NCI-H1930 (cell line): ENCODE measurements at places on chromosomes 1 and 21.

DNA sequence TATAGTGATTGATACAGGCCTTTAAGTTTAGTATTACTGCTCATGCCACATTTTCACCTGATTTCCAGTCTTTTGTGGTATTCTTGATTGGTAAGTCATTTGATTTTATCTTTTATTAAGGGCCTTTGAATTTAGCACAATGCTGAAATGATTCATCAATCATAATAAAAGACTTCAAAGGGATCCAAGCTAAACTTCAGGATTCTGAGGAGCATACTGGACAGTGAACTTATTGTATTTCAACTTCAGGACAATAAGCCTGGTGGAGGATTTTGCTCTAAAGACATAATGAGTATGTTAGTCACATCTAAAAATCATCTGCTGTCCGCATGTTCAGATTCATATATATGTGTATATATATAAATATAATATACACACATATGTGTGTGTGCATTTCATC, 233.3 kb downstream of the SETD4 start:
- DNase-seq = no peak

GRCh38 chr1:201049248-201049831, 25.8 kb upstream of the KIF21B start:
- no peak for DNase-seq

DNA sequence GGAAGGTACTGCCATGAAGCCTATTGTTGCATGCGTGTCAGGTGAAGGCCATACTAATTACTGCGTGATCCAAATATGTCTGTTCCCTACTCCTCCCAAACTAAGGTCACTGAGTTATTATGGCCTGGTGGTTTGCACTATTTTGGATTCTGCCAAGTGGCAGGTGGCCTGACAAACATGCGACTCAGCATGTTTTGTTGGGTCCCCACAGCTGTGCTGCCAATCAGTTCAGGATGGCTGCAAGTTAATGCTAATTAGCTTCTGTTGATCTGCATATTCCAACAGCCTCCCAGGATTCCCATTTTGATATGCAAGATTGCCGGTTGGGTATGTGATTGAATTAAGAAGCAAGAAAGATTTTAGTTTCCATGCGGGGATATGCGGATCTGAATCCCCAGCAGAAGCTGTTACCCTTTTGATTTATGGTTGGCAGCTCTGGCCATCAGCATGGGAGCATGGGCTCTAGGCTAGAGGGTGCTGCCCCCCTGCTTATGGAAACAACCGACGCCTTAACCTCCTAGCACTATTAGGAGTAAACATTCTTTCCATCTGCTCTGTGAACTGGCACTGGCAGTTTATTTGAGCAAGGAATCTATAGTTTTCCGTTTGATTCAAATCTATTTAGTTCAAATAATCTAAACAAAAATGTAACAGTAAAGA, 429.8 kb upstream of the C1orf87 start:
- no peak for DNase-seq

GRCh38 chr1:35929730-35930592, 944 bp upstream of the AGO3 start:
- no peak for DNase-seq

DNA sequence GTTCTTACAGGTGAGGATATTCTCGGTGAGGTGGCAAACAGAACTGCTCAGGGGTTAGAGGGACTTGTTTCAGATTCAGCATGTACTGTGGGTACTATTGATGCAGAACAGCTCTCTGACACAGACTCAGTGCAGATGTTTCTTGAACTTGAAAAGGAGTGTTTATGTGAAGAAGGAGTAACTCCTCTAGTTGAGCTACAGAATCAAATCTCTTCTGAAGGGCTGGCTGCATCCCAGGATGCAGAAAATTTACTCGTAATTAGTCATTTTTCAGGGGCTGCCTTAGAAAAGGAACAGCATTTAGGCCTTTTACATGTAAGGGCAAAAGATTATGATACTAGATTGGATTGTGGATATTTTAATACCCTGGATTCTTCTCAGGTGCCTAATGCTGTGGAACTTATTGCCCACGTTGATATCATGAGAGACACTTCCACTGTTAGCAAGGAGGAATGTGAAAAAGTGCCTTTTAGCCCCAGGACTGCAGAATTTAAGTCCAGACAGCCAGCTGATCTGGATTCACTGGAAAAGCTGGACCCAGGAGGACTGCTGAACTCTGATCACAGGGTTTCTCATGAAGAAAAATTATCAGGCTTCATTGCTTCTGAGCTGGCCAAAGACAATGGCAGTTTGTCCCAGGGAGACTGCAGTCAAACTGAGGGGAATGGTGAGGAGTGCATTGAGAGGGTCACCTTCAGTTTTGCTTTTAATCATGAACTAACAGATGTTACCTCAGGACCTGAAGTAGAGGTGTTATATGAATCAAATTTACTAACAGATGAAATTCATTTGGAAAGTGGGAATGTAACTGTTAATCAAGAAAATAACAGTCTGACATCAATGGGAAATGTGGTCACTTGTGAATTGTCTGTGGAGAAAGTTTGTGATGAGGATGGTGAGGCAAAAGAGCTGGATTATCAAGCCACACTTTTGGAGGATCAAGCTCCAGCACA, 79.6 kb upstream of the BMP8A start:
- no peak for DNase-seq

- DNase-seq = no peak
These were observed 27.7 kb downstream of the PADI3 start for GRCh38 chr1:17276568-17276967.

GRCh38 chr1:172885411-172885810, 165.3 kb downstream of the TNFSF18 start:
- DNase-seq = no peak

- DNase-seq = no peak
These were observed 12.6 kb downstream of the KCND3 start for GRCh38 chr1:111976842-111977241.

DNA sequence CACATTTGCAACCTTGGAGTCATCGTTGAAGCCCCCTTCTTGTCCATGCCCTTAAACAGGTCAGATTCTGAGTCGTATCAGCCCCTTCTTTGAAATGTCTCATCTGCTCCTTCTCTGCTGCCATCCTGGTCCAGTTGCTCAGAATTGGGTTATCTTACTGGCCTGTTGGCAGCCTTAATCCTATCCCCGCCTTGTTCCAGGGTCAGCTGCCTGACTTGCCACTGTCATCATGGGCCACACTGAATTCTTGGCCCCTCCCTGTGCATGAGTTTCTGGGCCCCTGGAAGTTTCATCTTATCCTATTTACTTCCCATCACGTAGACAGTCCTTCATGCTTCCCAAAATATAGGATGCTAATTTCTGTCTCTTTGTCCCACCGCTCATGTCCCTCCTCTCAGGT, 23.7 kb downstream of the IRF2BP2 start:
- DNase-seq = no peak

DNA sequence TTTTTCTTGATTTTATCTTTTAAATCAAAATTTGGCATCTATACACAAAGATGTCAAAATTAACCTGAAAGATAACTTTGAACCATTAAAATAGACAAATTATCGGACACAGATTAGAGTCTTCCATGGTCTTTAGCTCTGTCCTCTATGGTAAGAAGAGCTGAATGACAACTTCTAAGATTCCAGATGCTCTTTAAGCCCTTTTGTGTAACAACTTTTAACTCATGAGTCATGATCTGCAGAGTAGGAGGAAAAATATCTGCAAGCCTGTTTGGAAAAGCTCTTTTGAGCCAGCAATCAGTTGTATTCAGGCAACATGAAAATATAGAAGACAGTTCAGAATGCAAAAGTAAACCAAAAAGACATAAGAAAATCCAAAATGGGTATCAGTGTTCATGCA, 37.8 kb downstream of the TTC13 start:
- DNase-seq = no peak

DNA sequence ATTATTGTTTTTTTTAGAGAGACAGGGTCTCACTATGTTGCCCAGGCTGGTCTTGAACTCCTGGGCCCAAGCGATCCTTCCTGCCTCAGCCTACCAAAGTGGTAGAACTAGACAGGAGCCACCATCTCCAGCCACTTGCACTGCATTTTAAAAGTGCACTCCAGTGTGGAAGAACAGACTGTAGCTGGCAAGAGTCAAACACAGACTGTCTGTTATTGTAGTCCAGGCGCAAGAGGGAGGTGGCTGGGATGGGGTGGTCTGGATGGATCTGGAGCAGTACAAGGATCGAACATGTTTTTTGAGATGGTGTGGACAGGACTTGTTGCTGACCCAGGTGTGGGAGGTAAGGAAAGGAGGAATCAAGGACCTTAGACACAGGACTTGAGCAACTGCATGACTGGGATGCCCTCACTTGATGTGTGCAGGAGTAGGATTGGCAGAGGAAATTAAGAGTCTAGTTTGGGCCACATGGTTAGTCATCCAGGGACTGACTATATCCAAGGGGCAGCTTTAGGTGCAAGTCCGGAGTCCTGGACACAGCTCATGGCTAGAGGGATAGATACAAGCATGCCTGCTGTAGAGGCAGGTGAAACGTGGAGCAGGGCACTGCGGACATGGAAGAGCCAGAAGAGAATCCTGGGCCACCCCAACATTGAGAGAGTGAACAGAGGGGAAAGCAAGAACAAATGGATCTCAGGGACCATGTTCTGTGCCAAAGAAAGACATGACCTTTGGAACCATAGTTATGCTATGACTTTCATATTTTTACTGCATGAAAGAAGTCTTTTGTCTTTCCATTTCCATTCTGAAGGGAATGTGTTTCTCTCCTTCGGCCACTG, 42.0 kb downstream of the ELK4 start:
- no peak for DNase-seq

- no peak for DNase-seq
These were observed 53.5 kb upstream of the FOXD3 start for GRCh38 chr1:63268876-63269275.

DNA sequence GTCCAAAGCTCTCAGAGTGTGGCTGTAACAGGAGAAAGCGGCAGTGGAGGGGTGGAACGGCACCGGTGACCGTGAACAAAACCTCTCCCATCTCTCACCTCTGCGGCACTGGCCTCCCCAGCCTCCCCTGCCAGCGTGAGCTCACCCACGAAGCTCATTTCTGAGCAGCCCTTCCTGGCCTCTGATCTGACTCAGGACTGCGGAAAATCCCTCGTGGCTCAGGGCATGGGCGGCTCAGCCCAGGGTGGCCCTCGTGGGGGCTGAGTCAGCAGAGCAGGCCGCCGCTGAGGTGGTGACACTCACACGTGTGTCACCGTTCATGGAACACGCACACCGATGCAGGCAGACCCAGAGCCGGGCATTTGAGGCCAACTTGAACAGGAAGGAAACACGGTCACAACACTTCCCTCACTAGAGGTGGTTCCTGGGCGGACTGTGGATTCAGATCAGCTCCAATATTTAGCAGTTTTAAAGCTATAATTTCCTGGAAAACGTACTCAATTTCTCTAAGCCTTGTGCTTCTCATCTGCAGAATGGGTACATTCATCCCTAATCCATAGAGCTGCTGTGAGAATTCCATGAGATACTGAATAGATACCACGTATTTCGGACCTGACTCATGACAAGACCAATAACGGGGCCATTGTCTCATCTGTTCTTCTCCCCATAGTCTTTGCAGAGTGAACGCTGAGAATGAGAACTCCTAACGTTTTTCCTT, 115.0 kb upstream of the TMPRSS2 start:
- no peak for DNase-seq

GRCh38 chr1:178121883-178122282, 28.0 kb downstream of the RASAL2 start:
- DNase-seq = no peak

GRCh38 chr1:27650539-27651175, 15.7 kb upstream of the FGR start:
- DNase-seq = no peak

DNA sequence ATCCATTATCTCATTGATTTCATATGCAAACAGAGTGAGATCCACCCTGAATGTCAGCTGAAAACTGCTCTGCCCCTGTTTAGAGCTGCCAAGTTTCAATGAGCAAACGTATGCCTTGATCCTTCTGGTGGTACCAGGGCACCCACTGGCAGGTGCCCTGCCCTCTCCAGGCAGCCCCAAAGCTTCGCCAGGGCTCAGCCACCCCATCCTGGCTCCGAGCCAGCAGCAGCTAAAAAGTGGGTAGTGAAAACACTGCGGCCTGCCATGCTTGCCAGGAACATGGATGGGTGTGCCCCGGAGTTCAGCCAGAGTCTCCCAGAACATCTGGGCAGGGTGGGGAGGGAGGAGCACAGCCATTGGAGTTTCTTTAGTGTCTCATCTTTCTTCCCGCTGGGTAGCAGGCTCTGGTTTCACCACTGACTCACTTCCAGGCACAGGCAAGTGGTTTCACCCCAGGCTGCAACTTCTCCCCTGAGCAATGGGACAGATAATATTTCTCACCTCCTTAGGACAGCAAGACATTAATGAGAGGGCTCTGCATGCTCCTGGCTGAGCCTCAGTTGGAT, 8.1 kb upstream of the LMX1A start:
- no peak for DNase-seq

DNA sequence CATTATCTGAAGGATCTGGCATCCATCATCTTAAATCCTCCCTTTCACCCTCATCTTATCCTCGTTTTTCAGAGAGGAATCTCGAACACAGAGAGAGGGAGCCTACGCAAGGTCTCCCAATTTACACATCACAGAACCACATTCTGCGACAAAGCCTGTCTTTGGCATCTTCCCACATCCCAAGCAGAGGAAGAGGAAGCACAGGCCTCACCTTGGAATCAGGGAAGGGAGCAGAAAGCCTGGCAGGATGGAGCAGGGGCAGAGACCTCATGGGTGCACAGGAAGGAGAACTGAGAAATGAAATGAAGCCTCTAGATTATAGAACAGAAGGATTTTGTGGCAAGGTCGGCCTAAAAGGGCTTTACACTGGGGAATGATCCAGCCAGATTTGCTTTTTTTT, 5.8 kb downstream of the ABCB10 start:
- DNase-seq = no peak

DNA sequence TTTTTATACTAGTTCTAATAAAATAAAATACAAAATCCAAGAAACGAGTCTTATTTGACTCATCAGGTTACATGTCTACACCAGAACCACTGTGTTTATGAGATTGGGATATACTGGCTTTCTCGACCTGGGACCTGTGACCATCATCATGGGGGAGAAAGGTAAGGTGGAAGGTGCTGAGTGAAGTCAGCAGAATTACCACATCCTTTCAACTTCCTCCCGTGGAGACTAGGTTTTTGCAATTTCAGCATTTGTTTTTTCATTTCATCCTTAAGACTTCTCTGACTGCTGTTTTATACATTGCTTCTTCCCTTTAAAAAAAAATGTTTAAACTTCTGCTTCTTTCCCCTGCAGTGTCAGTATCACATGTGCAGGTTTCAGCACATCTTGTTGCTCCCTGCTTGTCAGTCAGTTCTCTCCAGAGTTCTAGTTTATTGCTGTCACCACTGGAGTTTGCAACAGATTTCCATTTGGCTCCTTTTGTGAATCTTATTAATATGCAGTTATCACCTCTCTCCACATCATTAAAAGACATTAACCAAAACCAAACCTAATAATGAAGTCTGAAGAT, 60.4 kb upstream of the HAO2 start:
- no peak for DNase-seq

DNA sequence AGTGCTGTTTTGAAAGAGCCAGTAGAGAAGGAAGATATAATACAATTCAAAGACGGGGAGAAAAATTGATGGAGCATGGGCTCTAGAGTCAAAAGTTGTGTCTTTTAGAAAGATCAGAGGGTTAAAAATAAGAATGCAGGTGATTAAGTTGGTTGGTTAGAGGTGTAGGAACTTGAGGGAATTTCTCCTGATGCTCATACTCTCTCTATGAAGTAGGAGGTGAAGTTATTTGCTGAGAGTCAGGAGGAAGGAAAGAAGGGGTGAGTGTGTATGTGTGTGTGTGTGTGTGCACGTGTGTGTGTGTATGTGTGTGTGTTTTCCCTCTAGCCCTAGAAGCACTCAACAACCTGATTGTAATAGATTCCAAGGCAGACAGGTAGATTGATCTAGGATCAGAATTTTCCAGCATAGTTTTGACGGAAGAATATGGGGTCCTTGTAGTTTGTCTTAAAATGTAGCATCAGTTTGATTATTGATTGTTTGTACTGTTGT, 88.3 kb upstream of the MACF1 start:
- DNase-seq = no peak
